NCI-H460 (cell line): ENCODE measurements at places on chromosomes 11 and 22.

- no peak for DNase-seq
These were observed 63.9 kb upstream of the USP47 start for GRCh38 chr11:11777897-11778296.

- DNase-seq = no peak
These were observed 74.5 kb downstream of the TTC28 start for GRCh38 chr22:28604966-28605761.

- no peak for DNase-seq
These were observed 321.7 kb downstream of the TMEM135 start for GRCh38 chr11:87359401-87359800.

- no peak for DNase-seq
These were observed 18.4 kb downstream of the ARHGAP42 start for GRCh38 chr11:100705447-100705846.

- no peak for DNase-seq
These were observed 19.6 kb downstream of the VPS37C start for GRCh38 chr11:61141601-61142028.
